HL-60 (cell line): ENCODE measurements at places on chromosomes 5 and 9.

GRCh38 chr5:160260881-160261815 is 31.8 kb downstream of the FABP6 start:
- peak; percentile 25 for DNase-seq

GRCh38 chr9:137247135-137247915 is 3.8 kb upstream of the STPG3 start:
- no peak for DNase-seq

DNA sequence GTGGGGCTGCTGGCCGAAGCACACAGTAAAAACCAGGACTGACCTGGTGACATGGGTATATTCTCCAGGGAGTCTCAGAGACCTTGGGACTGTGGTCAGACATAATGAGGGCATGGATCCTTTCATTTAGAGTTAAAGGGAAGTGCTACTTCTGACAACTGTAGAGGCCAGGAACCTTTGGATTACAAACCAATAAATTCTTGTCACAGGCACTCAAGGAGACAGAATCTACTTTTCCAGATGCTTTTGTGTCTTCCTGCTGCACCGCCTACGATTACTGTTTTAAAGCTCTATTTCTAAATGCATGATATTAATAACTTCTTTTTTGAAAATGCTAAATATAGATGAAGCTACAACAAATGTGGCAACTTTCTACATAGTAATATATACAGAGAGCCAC is 106.5 kb upstream of the LPAR1 start:
- no peak for DNase-seq

DNA sequence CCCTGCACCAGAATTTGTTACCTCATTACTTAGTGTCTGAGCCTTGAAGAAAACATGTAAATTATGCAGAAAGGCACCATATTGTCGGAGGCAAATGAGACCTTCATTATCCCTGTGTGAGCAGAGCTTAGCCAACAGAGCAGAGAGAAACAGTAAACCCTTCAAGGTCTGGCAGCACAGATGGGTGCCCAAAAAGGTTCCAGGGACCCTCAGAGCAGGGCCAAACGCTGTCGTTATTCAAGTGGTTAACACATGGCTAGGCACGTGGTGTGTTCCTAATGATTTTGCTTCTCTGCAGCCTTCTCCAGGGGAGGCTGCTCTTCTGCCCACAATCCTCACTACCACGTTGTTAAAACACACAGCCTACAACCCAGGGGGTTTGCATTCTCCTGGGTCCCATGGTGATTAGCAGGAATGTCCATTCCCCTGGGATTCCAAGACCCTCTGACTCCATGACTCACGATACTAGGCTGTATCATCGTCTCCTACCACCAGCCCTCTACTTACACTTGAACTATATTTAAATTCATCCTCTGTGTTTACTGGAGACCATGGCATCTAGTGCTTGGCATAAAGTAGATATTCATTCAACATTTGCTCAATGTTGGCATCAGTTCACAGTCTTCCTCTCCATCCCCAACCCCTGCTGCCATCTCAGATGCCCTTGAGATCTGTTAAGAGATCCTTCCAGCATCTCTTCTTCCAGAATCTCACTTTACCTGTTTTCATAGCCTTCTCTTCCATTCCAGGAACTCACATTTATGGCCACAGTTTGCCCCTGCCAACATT is 174.5 kb upstream of the RAD23B start:
- DNase-seq, result no peak

DNA sequence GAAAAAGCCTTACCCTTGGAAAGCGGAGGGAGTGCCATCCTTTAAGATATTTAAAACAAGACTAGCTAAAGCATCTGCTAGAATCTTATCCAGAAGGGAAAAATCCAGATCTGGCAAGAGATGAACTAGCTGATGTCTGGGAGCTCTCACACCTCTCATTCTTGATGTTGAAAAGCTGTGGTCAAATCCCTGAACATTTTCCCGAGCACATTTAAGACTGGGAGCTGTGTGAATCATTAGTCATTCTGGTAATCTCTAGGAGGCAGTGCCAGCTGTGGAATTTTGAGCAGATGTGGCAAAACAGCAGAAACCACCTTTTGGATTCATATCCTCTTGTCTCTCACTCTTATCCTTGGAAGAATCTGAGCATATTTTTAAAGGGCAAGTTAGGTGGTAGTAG is 218.0 kb downstream of the MAN2A1 start:
- no peak for DNase-seq

- no peak for DNase-seq
These were observed 353.6 kb downstream of the SLIT3 start for GRCh38 chr5:168947212-168947868.

GRCh38 chr9:122085260-122085659 is 7.8 kb downstream of the TTLL11 start:
- no peak for DNase-seq

DNA sequence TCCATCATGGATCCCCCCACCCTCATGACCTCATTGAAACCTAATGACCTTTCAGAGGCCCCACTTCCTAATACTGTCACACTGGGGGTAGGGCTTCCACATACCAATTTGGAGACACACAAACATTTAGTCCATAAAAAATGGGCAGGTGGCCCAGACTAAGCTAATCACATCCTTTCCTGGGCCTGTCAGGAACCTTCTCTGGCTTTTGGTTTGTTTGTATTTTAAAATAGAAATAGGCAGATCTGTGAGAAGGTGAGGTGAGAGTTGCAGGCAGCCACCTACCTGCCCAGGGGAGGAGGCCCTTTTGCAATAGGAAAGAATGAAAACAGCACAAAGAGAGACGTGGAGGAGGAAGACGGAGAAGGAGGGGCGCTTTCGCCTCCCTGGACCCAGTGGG is 90.2 kb upstream of the BOD1 start:
- DNase-seq, result no peak

GRCh38 chr5:1125030-1125357 is 13.1 kb upstream of the SLC12A7 start:
- DNase-seq, result no peak

DNA sequence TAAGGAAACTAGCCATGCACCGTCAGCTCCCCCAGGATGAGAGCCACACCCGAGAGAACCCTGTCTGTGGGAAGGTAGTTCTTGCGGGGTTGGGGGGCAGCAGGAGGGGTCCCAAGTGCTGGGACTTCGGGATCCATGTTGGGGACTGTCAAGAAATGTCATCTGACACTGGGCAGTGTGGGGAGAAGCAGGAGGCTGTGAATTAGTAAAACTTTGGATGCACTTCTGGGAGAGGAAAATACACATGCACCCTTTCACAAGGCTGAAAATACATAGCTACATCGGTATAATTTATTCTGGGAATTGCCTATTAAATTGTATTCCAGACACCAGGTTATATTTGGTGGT is 109.6 kb upstream of the RPS23 start:
- no peak for DNase-seq

DNA sequence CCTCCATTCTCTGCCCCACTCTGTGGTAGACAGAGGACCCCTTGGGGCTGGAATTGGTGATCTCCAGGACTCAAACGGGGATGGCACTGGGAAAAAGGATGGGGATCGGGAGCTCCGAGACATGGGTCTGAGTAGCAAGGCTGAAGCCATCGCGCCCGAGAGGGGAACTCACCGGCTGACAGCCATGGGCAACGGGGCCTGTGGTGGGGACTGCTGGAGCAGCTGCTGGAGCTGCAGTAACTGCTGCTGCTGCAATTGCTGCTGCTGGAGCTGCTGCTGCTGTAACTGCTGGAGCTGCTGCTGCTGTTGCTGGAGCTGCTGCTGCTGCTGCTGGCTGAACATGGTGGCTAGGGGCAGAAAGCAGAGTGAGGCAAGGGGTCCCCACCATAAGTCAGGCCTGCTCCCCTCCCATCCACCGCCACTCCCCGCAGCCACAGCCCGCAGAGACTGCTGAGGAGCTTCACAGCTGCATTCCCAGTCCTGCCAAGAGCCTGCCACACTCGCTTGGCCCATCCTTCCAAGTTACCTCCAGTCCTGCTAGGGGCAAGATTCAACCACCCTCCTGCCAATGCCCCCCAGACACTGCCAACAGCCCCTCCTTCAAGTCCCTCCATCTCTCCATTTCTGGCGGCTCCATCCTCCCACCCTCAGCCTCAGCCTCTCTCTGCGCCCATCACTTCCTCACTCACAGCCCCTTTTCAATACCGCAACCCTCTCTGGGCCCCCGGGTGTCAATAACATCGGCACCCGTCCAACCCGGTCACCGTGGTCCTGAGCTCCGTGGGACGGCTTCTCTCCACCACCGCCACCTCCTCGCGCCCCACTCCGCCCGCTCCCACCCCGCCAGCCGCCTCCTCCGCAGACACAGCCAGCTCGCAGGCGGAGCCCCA is 611 bp downstream of the CIZ1 start:
- DNase-seq, result peak; percentile 42
